ENCODE measurements at places on chromosomes 3 and 15. TPM values are rescaled to one million over a fixed set of nuclear protein-coding genes. Genes with fewer than 3 reads are reported as not detected.

The LRRC3B gene
- total RNA-seq: not detected

The AADACL2 gene
- total RNA-seq: not detected

The IGSF11 gene
- not detected for total RNA-seq

The RTP4 gene
- 16.9 TPM for total RNA-seq

The APBA2 gene
- 2.6 TPM for total RNA-seq

The CCR9 gene
- 3.2 TPM for total RNA-seq

The PLOD2 gene
- total RNA-seq: 1.2 TPM

The ANO10 gene
- 10.7 TPM for total RNA-seq

The SNX22 gene
- total RNA-seq: 0.21 TPM

DNA sequence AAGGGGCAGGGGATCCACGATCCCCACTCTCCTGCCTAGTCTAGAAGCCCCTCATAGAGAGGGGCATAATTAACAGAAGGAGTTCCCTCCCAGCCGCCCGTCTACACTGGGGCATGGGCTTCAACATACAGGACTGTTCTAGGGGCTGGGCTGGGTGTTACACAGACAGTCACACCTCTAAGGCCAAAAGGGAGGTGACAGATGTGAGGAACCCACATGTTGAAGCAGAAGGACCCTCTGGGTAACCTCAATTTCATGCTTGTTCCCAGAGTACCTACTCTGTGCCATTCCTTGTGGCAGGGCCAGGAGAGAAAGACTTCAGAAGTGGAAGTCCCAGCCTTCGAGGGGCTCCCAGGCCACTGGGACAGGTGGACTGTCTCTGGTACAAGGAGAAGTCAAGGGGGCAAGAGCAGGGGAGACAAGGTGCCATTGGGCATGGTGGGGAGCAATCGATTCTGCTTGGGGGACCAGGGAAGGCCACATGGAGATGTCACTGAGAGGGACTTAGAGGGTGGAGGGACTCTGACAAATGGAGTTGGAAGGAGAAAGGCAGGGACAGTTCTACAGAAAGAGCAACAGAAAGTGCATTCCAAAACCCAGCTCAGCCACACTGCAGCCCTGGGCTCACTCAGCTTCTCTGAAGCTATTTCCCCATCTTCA lies 71.3 kb downstream of the CPN2 start:
- H3K27ac ChIP-seq: no peak overlapping the region
- DNase-seq: no peak
- peaks cover 36% of the 10 kb centered on the region for H3K27me3 ChIP-seq
- H3K4me1 ChIP-seq: peaks cover 4% of the 10 kb centered on the region

GRCh38 chr3:147418808-147419701 lies 9.9 kb downstream of the ZIC1 start:
- DNase-seq: no peak
- H3K4me3 ChIP-seq: no peak overlapping the region
- peaks cover 3% of the 10 kb centered on the region for H3K36me3 ChIP-seq
- H3K27me3 ChIP-seq: peaks cover 92% of the 10 kb centered on the region

GRCh38 chr15:64767203-64767602 lies 8.2 kb downstream of the RBPMS2 start:
- peaks cover 4% of the 10 kb centered on the region for H3K4me1 ChIP-seq
- no peak overlapping the region for H3K4me3 ChIP-seq
- no peak overlapping the region for H3K27ac ChIP-seq
- no peaks in the 10 kb centered on the region for H3K36me3 ChIP-seq
- no peak for DNase-seq
- H3K27me3 ChIP-seq: peaks cover 8% of the 10 kb centered on the region

- H3K27me3 ChIP-seq: no peaks in the 10 kb centered on the region
- no peak overlapping the region for H3K27ac ChIP-seq
- DNase-seq: no peak
- H3K4me1 ChIP-seq: no peaks in the 10 kb centered on the region
- no peak overlapping the region for H3K4me3 ChIP-seq
Measured at GRCh38 chr3:65413891-65414290, 624.8 kb downstream of the MAGI1 start.

GRCh38 chr3:150239766-150240165 lies 168.3 kb upstream of the TSC22D2 start:
- DNase-seq: no peak
- peaks cover 19% of the 10 kb centered on the region for H3K27me3 ChIP-seq
- no peaks in the 10 kb centered on the region for H3K36me3 ChIP-seq
- H3K4me1 ChIP-seq: no peaks in the 10 kb centered on the region
- H3K27ac ChIP-seq: no peak overlapping the region

DNA sequence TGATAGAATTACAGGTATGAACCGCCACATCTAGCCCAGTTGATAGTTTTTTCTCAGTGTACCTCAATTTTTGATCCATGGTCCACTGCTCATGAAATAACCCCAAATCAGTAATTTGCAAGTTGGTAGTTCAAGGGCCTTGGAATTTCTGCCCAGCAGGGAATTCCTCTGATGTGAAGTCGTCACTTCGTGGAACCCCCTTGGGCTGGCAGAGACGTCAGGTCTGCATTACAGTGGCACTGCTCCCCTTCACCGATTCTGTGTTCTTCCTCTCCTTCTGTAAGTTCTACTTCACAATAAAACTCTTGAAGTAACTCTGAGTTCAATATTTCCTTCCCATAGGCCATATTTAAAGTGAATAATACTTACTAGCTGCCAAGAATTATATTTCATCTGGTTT lies 881.0 kb downstream of the OTOL1 start:
- H3K27ac ChIP-seq: no peak overlapping the region
- no peak for DNase-seq
- no peaks in the 10 kb centered on the region for H3K27me3 ChIP-seq
- no peak overlapping the region for H3K4me3 ChIP-seq
- H3K36me3 ChIP-seq: no peaks in the 10 kb centered on the region
- H3K4me1 ChIP-seq: no peaks in the 10 kb centered on the region

DNA sequence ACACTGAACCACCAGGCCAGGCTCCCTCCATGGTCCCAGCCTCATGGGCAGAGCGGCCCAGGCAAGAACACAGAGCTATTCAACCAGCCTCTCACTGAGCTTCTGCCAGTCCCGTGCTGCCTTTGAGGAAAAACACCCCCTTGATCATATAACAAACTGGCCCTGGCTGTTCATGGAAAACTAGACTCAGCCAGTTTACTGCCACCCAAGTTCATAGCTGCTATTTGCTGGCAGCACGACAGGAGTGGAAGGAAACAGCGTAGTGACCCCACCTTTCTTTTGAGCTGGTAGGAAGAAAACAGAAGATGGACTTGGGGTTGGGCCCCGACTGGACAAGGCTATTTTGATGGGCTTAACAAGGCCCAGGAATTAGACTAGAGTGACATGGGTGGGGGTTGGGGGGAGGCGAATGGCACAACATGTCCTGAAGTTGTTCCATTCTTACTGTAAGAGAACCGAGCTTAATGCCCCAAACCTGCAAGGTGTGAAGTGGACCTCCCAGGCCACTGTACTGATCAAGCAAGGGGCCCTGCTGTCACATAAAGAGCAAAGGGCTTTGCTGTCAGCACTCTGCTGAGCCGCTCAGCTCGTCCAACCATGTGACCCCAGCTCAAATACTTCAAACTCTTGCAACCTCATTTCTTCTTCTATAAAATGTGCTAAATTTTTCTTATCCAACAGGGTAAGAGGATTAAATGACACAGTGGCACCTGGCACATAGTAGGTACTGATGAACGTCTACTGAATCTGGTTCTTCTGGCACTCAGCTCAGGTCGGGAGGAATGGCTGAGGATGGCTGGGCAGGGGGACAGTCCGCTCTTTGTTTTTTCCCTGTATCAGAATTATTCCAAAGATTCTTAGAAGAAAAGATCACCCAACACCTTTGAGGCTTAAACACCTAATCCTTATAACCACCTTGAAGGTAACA lies 1.6 kb downstream of the FBXL22 start:
- H3K4me1 ChIP-seq: peaks cover 50% of the 10 kb centered on the region
- H3K27me3 ChIP-seq: peaks cover 3% of the 10 kb centered on the region
- H3K27ac ChIP-seq: peak overlapping the region; percentile 4
- H3K36me3 ChIP-seq: peaks cover 5% of the 10 kb centered on the region

- H3K4me3 ChIP-seq: no peak overlapping the region
- H3K27me3 ChIP-seq: no peaks in the 10 kb centered on the region
- H3K27ac ChIP-seq: no peak overlapping the region
- peaks cover 15% of the 10 kb centered on the region for H3K36me3 ChIP-seq
- no peak for DNase-seq
Measured at GRCh38 chr3:87246662-87247429, 19.7 kb downstream of the CHMP2B start.

DNA sequence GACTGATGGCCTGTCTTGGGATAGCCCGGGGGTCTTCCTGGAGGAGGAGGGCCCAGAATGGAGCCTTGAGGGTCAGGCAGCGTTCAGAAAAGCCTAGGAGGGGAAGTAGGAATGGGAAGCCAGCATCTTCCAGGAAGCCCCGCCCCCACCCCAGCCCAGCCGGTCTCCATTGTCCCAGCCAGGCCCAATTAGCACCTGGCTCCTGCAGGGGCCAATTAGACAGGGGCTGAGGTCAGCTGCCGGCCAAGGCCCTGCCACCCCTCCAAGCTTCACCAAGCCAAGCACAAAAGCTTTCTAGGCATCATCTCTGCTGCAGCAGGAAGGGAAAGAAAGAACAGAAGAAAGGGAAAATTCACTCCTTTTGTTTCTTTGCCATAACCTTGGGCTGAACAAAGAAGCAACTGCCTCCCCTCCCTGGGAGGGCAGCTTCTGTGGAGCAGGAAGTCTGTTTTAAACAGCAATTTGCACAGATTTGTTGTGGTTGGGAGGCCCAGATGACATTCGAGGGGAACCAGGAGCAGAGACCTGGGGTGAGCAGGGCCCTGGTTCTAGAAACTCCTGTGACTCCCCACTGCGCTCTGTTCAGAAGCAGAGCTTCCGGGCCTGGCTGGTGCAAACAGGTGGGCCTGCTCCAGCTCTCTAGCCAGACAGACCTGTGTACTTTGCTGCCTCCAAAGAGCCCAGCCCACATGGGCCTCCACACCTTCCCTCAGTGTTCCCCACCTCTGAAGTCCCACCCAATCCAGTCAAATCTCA lies 47.7 kb downstream of the CYP11A1 start:
- peaks cover 43% of the 10 kb centered on the region for H3K4me1 ChIP-seq
- H3K27ac ChIP-seq: peak overlapping the region; percentile 66
- H3K36me3 ChIP-seq: no peaks in the 10 kb centered on the region
- DNase-seq: no peak
- H3K27me3 ChIP-seq: no peaks in the 10 kb centered on the region
- H3K4me3 ChIP-seq: no peak overlapping the region

DNA sequence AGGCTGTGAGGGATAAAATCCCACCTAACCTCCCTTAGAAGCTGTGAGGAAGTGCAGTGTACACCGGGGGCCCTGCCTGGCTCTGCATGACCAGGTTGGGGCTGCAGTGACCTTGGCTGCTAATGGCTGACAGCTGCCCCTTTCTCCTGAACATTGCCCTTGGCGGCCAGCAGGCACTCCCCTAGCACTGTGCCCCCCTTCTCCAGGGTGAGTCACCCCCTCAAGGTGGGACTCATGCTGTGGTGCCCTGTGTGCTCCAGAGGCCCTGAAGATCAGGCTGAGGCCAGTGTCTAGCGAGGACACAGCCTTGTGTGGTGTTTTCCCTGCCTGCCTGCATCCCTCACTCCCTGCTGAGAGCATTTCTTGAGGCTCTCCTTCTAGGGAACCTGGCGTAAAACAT lies 21.0 kb upstream of the FGD5 start:
- peaks cover 26% of the 10 kb centered on the region for H3K27me3 ChIP-seq
- H3K36me3 ChIP-seq: no peaks in the 10 kb centered on the region
- DNase-seq: no peak
- no peak overlapping the region for H3K4me3 ChIP-seq
- H3K27ac ChIP-seq: no peak overlapping the region

- peaks cover 19% of the 10 kb centered on the region for H3K27me3 ChIP-seq
- H3K36me3 ChIP-seq: no peaks in the 10 kb centered on the region
- no peak for DNase-seq
- H3K4me1 ChIP-seq: peaks cover 7% of the 10 kb centered on the region
Measured at GRCh38 chr3:186235554-186235953, 126.5 kb downstream of the DGKG start.

DNA sequence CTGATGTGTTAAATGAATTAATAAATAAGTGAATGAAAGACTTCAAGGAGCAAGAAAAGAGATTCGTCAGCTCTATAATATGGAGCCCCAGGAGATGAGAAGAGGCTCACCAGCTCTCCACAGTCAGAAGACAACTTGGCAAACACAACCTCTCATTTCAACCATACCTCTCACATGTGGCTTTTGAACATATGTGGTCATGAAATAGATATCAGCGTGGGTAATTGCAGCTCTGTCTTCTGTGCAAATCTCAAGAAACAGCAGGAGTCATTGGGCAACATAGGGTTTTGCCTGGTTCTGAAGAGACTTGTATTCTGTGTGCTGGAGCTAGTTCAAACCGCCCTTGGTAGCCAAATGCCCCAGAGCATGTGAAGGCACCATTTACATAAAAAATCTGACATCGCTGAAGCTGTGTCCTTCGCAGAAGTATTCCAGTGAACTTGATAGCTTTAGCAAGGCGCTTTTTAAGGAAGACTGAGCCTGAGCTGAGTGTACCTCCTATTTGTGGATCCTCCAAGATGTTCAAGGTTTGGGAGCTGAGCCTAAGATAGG lies 8.4 kb downstream of the CX3CR1 start:
- no peak overlapping the region for H3K27ac ChIP-seq
- H3K27me3 ChIP-seq: peaks cover 11% of the 10 kb centered on the region
- no peak for DNase-seq
- H3K4me1 ChIP-seq: peaks cover 29% of the 10 kb centered on the region
- H3K4me3 ChIP-seq: no peak overlapping the region

GRCh38 chr3:111352585-111352984 lies 189.4 kb upstream of the CD96 start:
- H3K27ac ChIP-seq: no peak overlapping the region
- DNase-seq: no peak
- no peaks in the 10 kb centered on the region for H3K27me3 ChIP-seq

GRCh38 chr3:177673112-177673914 lies 476.0 kb upstream of the TBL1XR1 start:
- peaks cover 6% of the 10 kb centered on the region for H3K4me1 ChIP-seq
- no peak overlapping the region for H3K4me3 ChIP-seq
- no peaks in the 10 kb centered on the region for H3K27me3 ChIP-seq
- DNase-seq: no peak
- no peaks in the 10 kb centered on the region for H3K36me3 ChIP-seq
- no peak overlapping the region for H3K27ac ChIP-seq

- no peak overlapping the region for H3K4me3 ChIP-seq
- H3K27me3 ChIP-seq: peaks cover 4% of the 10 kb centered on the region
- no peak for DNase-seq
- peaks cover 6% of the 10 kb centered on the region for H3K36me3 ChIP-seq
- H3K4me1 ChIP-seq: peaks cover 26% of the 10 kb centered on the region
Measured at GRCh38 chr3:17141699-17142098, 256.9 kb downstream of the PLCL2 start.

GRCh38 chr3:60076331-60076730 lies 1026.5 kb upstream of the CFAP20DC start:
- peaks cover 4% of the 10 kb centered on the region for H3K36me3 ChIP-seq
- no peaks in the 10 kb centered on the region for H3K27me3 ChIP-seq
- H3K4me3 ChIP-seq: no peak overlapping the region
- no peak for DNase-seq
- no peak overlapping the region for H3K27ac ChIP-seq

- peaks cover 46% of the 10 kb centered on the region for H3K4me1 ChIP-seq
- DNase-seq: no peak
- peak overlapping the region; percentile 94 for H3K27ac ChIP-seq
- H3K4me3 ChIP-seq: peak overlapping the region; percentile 97
- H3K36me3 ChIP-seq: peaks cover 31% of the 10 kb centered on the region
Measured at GRCh38 chr15:49621887-49622286, 1.0 kb downstream of the DTWD1 start.
